Central memory CD4-positive, alpha-beta T cell (primary cell): ENCODE measurements at places on chromosomes 2 and 18.
A peak's percentile ranks its signal among the peaks of the same experiment; 100 is the strongest.

DNA sequence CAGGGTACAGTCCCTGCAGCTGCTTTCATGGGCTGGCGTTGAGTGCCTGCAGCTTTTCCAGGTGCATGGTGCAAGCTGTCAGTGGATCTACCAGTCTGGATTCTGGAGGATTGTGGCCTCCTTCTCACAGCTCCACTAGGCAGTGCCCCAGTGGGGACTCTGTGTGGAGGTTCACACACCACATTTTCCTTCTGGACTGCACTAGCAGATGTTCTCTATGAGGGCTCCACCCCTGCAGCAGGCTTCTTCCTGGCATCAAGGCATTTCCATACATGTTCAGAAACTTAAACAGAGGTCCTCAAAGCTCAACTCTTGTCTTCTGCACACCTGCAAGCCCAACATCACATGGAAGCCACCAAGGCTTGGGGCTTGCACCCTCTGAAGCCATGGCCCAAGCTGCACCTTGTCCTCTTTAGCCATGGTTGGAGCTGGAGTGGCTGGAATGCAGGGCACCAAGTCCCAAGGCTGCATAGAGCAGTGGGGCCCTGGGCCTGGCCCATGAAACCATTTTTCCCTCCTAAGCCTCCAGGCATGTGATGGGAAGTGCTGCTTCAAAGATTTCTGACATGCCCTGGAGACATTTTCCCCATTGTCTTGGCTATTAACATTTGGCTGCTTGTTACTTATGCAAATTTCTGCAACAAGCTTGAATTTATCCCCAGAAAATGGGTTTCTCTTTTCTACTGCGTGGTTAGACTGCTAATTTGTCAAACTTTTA is 250.2 kb upstream of the COPS8 start:
- no peak for DNase-seq

- no peak for DNase-seq
These were observed 531.1 kb downstream of the LRP1B start for GRCh38 chr2:141599721-141600120.

DNA sequence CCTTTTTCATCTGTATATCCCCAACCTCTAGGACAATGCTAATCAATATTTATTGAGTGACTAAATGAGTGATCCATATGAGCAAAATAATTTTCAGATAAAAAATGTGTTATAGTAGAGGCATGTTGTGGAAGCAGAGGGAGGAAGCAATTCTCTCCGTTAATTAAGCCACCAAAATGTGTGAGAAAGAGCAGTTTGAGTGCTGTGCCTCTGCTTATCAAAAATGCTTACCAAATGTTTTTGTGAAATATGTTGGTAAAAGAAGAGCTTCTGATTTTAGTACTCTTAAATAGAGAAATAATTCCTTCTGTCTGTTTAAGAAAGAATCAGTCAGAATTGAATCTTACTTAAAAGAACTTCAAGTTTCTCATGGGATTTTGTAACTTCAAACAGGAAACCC is 90.3 kb downstream of the DTNA start:
- DNase-seq = no peak

DNA sequence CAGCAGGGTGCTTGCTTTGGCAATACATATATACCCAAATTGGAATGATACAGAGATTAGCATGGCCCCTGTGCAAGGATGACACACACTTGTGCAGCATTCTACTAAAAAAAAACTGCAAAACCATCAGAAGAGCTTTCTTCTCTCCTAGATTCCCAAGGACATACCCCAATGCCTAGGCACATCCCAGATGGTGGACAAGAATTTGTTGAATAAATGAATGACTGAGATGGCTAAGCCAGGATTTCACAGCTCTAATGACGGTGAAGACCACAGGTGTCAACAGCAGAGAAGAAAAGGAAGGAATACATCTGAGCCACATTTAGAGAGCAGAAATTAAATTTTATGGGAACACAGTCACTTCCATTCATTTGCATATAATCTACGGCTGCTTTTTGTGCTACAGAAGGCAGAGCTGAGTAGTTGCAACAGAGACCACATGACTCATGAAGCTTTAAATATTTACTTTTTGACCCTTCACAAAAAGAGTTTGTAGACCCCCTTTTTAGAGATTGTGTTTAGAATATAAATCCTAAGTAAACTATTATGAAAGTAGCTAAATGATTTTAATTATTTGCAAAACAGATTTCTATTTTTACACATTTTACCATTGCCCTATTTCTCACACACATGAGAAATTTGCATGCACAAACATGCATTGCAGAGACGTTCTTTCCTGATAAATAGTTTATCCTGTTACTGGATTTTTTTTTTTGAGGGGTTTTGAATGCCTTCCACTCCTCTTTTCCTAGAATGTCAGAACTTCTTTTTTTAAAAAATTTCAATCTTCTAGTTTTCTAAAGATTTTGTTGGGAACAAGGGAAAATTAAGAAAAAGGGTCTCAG is 119.0 kb downstream of the PMAIP1 start:
- no peak for DNase-seq

DNA sequence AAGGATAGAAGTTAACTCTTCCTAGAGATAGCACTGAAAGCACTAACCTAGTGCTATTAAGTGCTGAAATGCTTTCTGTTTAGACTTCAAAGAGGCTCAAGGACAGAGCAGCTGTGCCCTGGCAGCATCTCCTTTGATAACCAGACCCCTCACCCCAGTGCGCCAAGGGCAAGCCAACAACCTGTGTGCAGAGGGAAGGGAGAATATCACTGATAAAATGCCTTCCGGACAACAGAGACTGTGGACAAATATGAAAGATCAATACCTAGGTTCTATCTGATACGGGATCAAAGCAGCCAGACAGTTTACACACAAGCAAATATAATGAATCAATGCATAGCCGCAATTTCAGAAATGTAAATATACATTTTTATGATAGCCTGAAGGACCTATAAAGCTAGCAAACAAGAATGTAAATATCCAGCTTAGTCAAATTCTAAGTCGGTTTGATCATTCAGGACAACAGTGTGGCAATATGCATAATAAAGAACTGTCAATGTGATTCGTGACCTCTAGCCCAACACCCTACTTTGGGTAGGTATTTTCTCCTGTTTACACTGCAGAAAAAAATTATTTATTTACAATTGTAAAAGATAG is 91.8 kb upstream of the RFX8 start:
- no peak for DNase-seq

- DNase-seq = no peak
These were observed 59.3 kb downstream of the ARHGEF33 start for GRCh38 chr2:38948995-38949394.

DNA sequence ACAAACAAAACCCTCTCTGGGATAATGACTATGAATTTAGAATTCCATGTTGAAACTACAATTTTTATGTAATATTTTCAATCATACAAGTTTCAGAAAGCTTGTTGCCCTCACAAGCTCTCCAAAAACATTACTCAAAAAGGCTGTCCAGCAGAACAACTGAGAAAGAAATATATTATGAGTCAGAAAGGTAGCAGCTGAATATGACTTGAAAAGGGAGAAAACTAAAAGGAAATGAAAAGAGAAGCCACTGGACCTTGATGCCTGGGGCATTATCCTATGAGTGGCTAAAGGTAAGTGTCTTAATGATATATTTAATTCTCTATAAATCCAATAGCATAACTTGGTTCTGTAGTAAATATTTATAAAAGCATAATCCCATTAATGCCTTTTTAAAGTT is 61.8 kb downstream of the NXPH2 start:
- DNase-seq = no peak

GRCh38 chr2:59745085-59745484 is 808.4 kb downstream of the BCL11A start:
- no peak for DNase-seq

GRCh38 chr2:120794716-120795115 is 59.0 kb downstream of the GLI2 start:
- no peak for DNase-seq

GRCh38 chr2:96553176-96553956 is 16.8 kb downstream of the ARID5A start:
- DNase-seq = no peak

DNA sequence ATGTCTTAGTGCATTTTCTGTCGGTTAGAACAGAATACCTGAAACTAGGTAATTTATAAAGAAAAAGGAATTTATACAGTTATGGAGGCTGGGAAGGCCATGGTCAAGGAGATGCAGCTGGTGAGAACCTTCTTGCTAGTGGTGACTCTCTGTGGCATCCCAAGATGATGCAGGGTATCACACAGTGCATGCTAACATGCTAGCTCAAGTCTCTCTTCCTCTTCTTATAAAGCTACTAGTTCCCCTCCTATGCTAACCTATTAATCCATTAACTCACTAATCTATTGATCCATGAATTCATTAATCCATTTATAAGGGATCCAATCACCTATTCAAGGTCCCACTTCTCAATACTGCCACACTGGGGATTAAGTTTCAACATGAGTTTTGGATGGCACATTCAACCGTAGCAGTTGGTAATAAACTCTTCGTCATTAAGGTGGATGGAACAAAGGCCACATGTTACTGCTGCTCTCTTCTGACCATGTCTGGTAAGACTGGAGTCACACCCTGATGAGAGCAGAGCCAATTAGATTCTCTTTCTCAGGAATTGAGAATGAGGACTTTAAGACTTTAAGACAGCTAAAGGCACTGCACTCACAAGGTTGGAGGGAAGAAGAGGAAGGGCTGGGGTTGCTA is 211.6 kb upstream of the SMAD7 start:
- no peak for DNase-seq

GRCh38 chr2:185145316-185146121 is 547.2 kb downstream of the ZNF804A start:
- DNase-seq = no peak

- peak; percentile 36 for DNase-seq
These were observed 92.4 kb downstream of the NCK2 start for GRCh38 chr2:105836840-105837692.

DNA sequence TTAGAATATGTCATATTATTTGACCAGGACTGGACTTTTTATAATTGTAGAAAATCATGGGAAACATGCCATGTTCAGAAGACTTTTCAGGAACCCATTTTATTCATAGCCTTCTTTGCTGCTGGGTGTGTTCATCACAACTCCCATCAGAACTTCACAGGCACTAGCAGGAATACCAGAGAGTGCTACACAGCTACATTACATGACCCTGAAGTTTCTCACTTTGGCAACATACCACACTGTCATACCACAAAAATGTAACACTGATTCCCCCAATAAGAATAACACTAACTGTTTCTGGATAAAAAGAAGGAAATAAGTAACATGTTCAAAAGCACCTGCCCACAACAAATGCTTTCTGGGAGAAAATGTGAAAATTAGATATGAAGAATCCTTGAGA is 405.4 kb downstream of the CDH2 start:
- DNase-seq = no peak

DNA sequence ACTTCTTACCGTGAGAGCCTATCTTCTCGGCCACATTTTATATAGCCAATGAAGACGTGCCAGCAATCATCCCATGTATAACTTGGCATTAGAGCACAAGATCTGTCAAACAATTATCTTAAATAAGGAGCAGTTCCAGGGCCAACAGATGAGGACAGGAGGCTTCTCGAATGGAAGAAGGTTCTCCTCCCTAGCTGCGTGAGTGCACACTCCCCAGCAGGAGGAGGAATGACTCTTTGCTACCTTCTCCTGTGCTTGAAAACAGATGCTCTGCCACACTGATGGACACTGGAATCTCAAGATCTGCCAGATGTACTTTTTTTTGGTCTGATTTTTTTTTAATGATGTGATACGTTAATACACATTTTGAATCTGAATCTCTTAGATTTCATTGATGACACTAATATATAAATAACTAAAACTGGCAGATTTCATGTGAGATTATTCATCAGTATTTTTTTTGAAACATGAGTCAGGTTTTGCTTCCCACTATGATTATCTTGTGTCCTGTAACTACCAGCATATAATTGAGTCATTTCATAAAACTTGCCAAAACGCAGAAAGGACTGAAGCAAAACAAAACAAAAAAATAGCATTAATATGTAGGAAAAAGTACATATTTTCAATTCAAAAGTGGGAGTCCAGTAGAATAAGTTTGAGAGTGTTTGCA is 626 bp upstream of the VIT start:
- no peak for DNase-seq

DNA sequence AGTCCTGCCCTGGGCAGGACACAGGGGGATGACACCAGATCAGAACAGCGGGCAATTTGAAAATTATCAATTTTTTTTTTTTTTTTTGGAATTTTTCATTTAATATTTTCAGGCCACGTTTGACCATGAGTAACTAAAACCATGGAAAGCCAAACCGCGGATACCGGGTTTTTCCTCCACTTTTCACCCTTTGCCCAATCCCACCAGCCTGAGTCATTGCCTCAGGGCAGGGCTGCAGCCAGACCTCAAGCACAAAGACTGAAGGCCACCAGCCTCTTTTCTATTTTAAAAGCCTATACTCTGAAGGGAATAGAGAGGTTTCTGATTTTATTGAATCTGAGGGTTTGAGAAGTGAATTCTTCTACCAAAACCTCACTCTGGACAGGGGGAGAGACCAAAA is 381.1 kb downstream of the IRS1 start:
- DNase-seq = no peak

DNA sequence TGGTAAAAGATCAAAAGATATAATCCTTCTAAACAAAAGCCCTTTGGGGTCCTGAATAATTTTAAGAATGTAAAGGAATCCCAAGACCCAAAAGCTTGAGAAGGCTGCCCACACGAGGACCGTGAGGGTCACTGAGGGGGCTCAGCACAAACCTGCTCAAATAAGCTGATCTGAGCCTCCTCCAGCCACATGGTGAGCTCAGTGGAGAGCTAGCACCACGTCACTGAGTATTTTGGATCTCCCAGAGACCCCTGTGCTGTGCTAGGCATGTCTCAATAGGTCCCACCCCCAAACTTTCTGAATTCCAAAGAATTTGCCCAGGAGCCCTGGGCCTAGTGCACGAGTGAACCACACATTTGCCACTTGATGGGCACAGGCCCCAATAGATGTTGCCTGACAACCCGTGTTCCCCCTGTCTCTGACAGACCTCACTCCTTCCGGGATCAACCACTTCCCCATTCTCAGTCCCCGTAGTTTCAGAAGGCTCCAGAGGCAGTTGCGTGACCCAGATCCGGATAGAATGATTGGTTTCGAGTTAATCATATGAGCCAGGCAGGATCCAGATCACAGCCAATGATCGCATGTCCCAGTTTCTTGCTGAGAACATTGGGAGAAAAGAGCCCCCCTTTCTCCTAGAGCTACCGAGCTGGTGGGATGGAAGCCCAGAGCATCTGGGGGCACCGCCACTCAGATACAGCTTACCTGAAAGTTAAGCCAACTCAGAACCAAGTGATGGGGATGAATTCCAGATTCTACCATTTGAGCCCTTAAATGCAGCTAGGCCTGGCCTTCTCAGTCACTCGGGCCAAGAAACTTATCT is 203.8 kb downstream of the TNS1 start:
- DNase-seq = no peak

- no peak for DNase-seq
These were observed 8.5 kb downstream of the IRS1 start for GRCh38 chr2:226791056-226791486.

GRCh38 chr2:25548601-25549000 is 124.8 kb downstream of the DTNB start:
- no peak for DNase-seq

- no peak for DNase-seq
These were observed 40.4 kb upstream of the FSHR start for GRCh38 chr2:49194701-49195100.

- DNase-seq = no peak
These were observed 198.2 kb downstream of the MYO1B start for GRCh38 chr2:191443446-191443845.

GRCh38 chr2:189217541-189217940 is 38.0 kb upstream of the COL5A2 start:
- no peak for DNase-seq
